Adrenal gland (tissue), 19 donors: ENCODE measurements at places on chromosomes 4 and X.

GRCh38 chr4:41609851-41610250 is 71.9 kb downstream of the LIMCH1 start:
- no peak for DNase-seq

GRCh38 chr4:79502081-79502480 is 94.1 kb upstream of the GK2 start:
- no peak for DNase-seq

GRCh38 chr4:146330392-146330791 is 116.1 kb downstream of the REELD1 start:
- DNase-seq, result no peak

DNA sequence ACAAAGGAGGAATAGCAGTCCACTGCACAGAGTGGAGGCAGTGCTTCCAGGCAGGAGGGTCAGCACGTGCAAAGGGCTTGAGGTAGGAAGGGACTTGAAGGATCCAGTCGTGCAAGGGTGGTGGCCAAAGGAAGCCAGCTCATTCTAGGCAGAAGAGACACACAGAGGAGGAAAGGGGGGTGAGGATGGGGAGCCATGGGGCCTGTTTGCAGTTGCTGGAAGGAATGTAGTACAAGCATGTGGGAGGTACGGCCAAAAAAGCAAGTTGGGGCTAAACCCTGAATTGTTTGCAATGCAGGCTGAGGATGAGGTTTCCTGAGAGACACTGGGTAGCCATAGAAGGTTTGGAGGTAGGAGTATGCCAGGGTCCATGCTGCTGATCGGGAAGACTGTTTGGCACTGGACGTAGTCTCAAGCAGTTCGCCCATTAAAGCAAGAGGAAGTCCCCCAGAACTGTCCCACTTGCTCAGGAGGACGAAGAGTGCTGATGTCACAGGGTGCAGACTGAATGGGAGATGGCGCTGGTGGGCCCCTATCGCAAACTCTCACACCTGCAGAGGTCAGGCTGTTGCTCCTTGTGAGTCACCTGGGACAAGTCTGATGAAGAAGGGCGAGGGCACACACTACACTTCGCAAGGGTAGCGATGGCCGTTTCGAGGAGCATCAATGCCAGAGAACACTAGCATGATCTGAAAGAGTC is 9.1 kb upstream of the MAN2B2 start:
- DNase-seq, result no peak

DNA sequence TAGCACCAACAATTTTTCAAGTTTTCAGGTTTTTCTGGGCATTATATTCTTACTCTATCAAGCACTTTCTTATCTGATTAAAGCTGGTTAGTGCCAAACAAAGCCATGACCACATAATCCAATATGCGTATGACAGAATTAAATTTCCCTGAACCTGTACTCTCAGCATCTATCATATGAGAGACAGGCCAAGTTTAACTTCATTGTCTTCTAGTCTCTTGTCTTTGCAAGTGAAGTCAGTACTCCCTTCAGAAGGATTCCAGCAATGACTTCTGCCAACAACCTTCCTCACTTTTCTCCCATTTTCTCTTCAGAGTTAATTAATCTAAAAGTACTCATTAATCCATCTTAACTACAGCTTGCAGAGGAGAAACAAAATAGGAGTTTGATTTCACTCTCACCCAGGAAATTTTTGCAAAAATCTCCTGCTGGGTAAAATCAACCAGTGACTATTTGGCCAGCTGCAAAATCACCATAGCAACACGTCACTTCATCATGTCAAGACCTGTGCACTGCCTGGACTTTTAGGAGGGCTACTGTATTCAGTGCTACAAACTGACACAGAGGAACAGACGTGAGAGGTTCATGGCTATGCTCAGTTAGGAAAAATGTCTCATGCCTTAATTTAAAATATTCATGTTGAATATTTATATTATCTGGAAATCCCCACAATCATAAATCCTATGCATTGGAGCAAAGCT is 208.4 kb downstream of the ANTXR2 start:
- no peak for DNase-seq

- no peak for DNase-seq
Measured at GRCh38 chrX:16167181-16167580, at the start of gene MAGEB17. Gene MAGEB17 (plus strand): TSS chrX:16167481. CDS start chrX:16170383, 2,902 bp downstream.

- DNase-seq, result no peak
Measured at GRCh38 chr4:19368800-19369199, 882.9 kb upstream of the SLIT2 start.

GRCh38 chrX:150770623-150771022 is 77.4 kb downstream of the MTMR1 start:
- no peak for DNase-seq
